ENCODE measurements at places on chromosomes 7 and 10.

GRCh38 chr7:158616050-158616449 lies 28.4 kb upstream of the PTPRN2 start:
- no peak for DNase-seq

GRCh38 chr7:138895679-138896078 lies 85.5 kb downstream of the KIAA1549 start:
- no peak for DNase-seq

DNA sequence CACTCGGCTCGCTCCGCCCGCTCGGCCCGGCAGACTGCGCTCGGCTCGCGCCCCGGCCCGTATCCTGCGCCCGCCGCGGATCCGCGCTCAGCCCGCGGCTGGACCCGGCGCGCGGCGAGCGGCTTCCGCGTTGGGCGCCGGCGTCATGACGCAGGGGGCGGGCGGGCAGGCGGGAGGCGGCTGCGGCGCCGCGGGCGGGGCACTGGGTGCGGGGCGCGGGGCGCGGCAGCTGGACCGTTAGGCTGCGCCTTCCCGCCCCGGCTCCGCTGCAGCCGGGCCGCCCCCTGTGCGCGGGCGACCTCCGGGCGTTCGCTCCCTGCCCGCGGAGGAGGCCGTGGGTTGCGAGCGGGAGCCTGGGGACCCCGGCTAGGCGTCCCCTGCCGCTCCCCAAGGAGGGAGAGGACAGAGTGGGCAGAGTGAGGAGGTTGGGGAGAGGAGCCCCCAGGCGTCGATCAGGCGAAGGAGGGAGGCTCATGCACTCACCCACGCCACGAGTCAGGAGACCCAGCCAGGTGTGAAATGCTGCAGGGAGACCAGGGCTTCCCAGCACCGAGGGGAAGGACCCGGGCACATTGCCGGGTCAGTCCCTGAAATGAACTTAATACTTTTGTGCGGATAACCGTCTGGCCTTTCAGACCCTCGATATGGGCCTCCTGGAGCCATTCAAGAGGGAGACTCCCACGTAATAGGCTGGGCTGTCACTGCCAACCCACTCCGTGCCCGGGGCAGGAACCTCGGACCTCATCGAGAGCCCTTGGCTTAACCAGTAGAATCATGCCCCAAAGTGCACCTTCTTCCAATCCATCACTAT lies at the start of gene PIP4K2A:
TSS of gene PIP4K2A (minus strand) at position 100 of the 811 bp plus-strand sequence. CDS start 252 bp downstream, outside the sequence.
- peak; percentile 81 for DNase-seq

- no peak for DNase-seq
Measured at GRCh38 chr7:141483044-141483443, 68.2 kb upstream of the AGK start.

DNA sequence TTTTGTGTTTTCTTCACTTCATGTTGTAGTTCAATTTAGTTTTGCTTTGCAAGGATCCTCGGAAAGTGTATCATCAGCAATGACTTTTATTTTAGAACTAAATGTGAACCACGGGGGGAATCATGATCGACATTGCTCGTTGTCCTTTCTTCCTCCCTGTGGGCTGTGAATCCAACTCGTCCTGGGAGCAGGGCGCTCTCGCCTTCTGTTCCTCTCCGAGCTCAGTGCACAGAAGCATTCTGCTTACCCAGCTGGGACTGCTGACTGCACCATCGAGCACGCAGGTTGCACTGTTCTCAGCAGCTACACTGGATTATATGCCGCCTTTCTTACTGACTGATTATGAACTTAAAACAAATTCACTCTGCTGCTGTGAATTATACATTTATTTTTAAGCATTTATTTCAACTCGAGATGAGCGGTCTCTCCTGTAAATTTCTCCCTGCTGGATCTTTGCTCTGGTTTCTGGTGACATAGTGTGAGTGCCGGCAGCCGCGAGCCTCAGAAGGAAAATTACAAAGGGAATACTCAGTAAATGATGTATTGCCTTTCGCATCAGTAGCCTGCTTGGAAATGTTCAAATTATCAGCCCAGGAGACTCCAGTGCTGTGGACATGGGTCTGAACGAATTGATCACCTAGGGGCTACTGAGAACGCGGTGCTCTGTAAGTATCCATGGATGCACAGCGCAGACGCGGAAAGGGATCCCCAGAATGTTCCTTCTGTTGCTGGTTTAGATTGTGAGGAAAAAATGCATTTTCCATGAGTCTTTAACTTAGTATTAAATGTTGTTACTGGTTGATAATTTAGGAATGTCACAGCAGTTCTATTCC lies 92.6 kb downstream of the PTPRE start:
- DNase-seq = no peak

DNA sequence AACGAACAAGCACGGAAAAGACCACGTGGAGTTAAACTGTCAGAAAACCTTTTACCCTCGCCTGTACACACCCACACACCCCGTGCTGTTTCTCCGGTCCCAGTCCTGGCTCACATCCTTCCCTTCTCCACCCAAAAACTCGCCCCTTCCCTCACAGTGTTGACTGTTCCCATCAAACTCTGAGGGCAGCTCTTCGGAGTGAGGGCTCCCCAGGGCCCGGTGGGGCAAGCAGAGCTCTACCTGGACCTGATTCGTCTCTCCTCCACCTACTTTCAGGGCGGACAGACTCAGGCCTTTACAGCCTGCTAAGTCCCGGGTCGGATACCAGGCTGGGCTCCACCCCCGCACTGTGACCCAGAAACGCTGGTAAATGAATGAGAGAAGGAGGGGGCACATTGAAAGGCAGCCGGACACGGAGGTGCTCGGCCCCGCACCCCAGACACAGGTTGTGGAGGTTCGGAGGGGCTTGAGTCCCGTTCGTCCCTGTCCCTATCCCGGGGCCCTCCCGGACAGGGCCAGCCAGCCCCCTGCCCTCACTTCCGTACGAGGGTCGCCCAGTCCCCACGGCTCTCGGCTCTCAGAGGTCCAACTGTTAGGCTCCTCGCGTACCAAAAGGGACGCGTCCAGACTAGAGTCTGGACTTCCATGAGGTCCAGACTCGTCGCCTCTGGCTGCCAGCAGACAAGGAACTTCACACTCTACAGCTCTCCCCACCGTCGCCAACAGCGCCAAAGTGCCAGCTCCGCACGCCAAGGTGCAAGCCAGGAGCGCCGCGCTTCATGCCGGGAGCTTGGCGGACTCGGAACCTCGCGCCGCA lies 31.7 kb upstream of the ASL start:
- DNase-seq = peak; percentile 2

DNA sequence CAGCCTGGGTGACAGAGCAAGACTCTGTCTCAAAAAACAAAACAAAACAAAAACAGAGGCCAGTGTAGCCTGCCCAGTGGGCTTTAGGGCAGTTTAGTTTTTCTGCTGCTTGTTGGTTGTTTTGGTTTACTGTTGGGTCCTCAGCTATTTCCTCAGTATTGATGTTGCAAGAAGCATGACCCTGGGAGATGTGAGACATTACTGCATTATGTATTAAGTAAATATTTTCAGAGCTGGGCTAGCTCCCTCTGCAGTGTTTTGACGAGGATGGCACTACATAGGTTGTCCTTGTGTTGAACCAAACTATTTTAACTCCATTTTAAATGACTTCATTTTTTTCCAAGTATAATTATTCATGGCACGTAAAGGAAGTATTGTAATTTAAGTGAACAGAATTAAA lies 4.8 kb downstream of the AKAP9 start:
- DNase-seq = no peak

DNA sequence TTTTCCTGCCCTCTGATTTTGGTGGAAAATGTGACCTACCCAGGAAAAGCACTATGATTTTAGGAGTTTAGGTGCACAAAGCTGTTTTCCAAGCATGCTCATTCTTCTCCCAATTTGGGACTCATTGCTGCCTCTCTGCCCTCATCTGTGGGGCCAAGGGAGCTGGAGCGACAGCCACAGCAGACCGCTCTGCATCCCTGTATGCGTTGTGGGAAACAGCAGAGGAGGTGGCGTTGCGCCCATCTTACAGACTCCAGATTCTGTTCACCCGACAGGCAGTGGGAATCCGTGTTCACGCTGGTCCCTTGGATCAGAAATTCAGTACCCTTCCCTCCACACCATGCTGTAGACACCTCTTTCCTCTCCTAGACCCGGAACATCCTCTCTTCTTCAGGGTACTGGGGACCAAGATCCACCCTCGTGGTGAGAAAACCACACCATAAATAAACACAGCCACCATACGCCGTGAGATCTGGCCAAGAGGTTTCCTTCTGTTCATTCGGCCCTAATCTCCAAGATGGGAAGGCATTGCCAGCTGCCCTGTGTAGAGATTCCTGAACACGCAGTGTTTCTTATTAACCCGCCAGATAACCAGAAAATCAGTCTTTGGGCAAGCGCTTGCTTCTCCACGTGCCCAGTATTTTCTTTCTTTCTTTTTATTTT lies 87.9 kb downstream of the CUX1 start:
- no peak for DNase-seq

GRCh38 chr10:126218174-126218573 lies 170.1 kb downstream of the ADAM12 start:
- DNase-seq = no peak

DNA sequence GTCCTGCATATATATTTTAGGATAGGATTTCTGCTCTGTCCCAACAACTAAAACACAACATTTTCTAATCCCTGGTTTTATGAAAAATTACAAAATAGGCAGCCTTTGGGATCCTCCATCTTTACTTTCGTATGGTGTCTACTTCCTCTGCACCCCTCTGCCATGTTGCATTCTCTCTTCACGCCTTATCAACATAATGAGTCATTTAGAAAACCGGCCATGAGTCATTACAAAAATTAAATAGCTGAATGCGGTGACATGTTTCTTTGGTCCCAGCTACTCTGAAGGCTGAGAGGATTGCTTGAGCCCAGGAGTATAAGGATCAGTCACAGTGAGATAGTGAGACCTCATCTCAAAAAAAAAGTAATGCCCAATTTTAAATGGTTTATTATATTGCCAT lies 148.1 kb upstream of the CELF2 start:
- DNase-seq = no peak

DNA sequence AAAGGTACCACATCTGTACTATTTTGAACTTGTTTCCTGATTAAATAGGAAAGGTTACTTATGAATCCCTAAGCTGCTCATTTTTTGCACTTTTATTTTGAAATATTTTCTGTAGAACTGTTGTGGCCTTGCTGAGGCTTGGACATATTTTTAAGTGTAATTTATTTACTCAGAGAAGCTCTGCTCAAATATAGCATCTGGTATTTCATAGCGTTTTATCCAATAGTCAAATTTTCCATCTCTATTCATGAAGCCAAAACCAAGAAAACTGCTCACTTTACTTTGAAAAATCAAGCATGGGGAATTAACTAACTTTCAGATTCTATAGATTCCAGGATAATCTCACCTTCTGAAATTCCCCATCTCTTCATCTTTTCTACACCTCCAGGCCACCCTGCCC lies 6.6 kb upstream of the FAM3C start:
- DNase-seq = no peak

DNA sequence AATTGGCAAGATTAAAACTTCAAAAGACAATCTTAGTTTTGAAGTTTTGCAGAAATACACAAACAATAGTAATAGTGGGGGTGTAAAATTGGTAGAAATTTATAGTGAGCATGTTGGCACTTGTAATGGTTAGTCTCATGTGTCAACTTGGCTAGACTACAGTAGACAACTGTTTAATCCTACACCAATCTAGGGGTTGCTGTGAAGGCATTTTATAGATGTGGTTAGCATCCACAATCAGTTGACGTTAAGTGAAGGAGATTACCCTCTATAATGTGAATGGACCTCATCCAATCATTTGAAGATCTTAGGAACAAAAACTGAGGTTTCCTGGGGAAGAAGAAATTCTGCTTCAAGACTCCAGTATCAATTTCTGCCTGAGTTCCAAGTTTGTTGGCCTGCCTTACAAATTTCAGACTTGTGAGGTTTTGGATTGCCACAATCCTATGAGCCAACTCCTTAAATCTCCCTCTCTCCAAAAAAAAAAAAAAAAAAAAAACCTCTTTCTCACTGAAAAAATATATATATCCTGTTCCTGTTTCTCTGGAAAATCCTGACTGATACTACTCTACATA lies 531.6 kb upstream of the IGFBP3 start:
- no peak for DNase-seq

DNA sequence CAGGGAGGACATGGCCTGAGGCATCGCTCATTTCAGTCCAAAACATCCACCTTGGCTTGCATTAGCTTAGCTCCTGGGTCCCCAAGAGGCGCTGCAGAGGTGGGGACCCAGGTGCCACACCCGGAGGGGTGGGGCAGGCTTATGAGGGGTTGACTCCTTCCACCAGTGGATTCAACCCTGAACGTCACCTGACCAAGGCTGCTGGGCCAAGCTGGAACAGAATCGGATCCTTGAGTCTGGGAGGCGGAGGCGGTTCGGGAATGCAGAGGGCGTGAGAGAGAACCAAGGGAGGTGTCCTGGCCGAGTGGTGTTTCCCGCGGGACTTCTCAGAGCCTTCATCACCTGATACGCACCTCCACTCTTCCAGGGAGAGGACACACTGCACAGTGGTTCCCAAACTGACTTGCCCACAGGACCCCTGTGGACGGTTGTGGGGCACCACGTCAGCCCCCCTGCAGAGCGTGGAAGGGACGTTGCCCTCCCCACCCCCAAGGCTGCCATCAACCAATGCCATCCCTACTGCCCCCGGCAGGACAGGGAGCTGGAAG lies 4.5 kb upstream of the MICALL2 start:
- no peak for DNase-seq

- DNase-seq = no peak
Measured at GRCh38 chr7:47827351-47827756, 120.9 kb downstream of the PKD1L1 start.

DNA sequence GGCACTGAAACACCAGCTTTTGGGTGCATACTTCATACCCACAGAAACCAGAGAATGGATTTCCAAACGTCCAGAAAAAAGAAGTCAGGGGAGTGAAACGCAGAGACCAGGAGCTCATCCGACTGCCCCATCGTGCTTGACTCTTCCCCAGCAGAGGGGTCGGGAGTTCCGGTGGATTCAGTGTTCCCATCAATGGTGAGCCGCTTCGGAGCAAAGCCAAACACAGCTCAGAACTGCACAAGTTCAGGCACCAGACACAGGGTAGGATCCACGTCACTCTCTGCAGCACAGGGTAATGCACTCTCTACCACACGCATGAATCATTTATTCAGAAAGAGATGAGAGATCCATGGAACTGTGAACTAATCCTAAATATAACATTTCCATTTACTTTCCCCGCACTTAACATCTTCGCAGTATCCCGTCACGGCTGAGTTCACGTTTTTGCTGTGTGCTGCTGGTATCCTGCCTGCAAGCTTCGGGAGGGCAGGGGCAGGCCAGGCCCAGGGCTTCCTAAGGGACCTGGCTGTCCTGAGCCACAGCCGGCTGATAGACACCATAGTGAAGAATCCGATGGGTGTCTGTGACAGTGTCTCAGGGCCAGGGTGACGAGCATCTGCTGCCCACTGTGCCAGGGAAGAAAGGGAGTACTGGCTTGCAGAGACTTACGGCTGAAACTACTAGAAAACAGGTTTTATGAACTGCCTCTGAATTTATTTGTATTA lies 545.3 kb downstream of the PTPRN2 start:
- no peak for DNase-seq

DNA sequence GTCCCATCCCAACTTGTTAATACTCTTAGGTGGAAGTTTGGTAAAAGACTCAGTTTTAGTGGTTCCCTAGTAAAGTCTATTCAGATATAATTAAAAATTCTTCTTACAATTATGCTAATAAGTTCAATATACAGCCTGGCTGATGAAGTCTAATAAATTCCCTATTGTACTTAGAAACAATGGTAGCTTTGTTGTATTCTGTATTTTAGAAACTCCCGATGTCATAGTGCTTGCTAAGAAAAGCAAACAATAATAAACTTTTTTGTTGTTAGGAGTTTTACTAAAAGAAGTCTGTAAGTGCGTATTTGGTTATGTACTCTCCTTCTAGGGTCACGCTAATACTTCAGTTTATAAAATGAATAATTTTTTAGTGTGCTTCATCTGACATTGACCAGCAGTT lies 206.8 kb downstream of the VTI1A start:
- DNase-seq = no peak

GRCh38 chr7:107902381-107902780 lies 11.4 kb downstream of the DLD start:
- no peak for DNase-seq

Measured in naive thymus-derived CD8-positive, alpha-beta T cell (primary cell).